ENCODE measurements at places on chromosomes 12 and 14.

DNA sequence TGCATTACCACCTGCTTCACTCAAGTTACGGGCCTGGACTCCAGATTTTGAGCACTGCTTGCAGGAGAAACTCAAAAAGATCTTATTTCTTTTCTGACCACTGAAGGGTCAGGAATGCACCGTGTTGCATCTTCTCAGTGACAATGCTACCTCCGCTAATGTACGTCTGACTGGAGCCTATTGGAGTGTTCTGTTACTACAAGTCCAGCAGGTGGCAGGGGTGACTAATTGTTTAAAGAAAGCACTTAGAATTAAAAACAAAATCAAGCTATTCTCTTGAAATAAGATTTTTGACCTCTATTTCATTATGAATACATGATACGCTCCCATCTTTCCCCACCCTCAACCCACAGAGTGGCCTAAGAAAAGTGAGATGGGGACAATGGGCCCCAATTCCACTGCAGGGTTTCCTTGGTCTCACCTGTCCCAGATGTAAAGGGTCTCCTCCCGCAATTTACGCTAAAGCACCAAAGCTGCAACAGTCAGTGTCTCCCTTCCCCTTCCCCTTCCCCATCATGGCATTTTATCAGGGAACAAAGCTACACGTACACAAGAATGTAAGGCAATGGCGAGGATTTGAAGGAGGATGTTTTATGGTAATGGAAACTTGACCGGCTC is 2.2 kb downstream of the TBPL2 start:
- peak; percentile 76 for DNase-seq

GRCh38 chr14:54399560-54399959 is 2.8 kb downstream of the CDKN3 start:
- DNase-seq, result no peak

GRCh38 chr14:32166029-32166428 is 35.8 kb upstream of the RNU6-7 start:
- no peak for DNase-seq

DNA sequence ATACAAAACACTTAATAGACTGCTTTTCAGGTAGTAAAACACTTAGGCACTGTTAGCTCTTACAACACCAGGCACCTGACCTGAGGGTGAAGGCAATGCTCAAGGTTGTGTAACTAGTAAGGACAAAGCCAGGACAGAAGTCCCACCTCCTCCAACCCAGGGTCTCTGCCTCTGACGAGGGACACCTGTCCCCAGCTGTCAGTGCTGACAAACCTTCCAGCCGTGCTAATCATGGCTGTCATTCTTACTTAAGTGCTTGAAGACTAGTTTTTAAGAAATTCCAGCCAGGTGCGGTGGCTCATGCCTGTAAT is 62.5 kb upstream of the MAX start:
- DNase-seq, result no peak

GRCh38 chr12:24909667-24910066 is 39.2 kb downstream of the BCAT1 start:
- DNase-seq, result peak; percentile 95

DNA sequence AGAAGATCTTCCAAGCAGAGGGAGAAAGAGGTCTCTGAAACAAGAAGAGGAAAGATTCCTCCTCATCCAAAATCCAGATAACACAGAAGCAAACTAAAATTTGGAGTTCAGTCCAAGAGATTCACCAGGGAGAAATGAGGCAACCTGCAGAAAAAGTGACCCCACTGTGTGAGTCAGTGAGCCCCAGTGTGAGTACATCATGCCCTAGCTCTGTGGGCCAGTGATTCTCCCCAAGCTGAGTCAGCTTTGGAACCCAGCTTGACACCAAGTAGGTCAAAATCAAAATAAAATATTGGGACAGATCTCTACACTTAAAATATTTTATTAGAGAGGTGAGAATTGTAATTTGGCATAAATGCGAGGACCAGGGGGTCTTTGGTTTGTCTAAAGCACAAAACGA is 17.2 kb downstream of the CLEC2B start:
- peak; percentile 27 for DNase-seq

- DNase-seq, result no peak
These were observed 76.5 kb upstream of the DHRS4 start for GRCh38 chr14:23877111-23877510.

DNA sequence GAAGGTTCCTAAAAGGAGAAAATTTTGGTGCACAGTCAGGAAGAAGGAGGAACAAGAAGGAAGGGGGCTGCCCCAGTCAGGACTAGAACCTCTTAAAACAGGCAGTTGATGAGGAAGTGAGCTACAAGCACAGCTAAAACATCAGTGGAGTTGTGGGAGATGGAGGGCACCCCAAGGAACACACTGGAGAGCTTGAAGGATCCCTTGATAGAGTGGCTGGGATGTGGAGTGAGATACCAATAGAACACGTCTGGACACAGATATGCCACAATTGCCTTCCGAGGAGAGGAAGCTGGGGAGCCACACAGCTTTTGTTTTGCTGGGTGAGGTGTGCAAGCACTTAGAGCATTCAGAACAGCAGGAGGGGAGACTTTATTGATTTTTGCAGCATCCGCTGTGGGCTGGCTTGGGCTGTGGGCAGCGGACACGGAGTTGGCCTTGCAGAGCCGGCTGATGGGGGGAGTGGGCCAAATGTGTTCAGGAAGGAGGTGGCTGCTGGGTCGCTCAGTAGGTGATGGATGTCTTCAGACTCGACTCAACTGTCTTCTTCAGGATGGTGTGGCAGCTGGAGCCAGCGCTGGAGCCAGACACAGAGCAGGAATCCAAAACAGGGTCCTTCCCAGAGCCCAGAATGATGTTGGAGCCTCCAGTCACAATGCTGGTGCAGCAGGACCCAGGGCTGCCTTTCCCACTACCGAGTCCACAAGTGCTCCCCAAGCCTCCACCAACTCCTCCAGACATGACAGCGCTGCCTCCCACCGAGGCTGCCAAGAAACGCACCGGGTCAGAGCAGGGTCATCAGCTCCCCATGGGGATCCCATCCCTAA is 4.7 kb upstream of the KRT79 start:
- no peak for DNase-seq

DNA sequence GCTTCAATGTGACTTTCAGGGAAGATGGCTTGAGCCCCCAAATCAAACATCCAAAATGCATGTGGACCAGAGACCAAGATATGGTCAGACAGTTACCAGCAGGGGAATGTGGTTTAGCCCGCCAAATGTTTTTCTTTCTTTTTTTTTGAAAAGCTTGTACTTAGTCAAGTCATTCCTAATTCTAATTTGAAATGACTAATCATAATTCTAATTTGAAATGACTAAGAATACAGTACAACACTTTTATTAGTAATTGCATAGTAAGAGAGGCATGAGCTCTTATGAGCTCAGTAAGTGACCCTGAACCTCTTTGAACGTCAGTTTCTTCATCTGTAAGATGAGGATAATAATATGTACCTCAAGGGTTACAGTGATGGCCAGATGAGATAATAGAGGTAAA is 72.4 kb downstream of the HECTD4 start:
- DNase-seq, result peak; percentile 16

DNA sequence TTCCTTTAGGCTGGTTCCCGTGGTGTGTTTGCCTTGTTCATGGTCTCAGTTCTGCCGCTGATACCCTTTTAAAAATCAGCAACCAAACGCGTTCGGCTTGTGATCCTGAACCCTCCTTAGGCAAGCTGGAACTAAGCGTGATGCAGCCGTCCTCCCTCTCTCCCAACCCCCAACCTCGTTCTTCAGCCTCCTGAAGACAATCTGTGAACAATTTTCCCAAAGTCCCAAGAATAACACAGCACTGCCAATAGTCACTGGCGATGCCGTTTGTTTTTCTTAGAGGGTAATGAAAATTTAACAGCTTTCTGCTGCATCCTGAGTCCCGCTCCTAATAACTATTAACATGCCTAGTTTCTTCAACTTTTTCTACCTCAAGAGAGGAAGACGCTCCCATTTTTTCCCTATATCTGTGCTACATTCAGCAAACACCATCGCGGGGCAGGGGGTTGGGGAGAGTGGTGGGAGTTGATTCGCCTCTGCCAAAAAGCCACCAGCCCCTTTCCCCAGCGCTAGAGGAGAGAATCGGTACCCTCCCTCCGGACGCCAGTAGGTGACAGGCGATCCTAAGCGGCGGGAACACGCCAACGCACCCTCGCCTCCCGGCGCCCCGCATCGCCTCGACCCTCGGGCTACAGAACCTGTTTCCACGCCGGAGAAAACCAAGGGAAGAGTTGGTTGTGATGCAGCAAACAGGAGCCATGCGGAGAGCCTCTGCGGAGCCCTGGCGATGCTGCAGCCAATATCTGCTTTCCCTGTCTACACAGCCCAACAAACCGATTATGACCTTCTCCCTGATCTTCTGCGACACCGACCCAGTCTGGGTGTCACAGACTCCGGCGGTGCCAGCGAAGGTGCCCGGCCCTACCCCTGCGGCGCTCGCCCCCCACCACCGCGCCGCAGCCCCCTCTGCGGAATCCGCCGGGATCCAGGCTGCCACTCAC is 752 bp downstream of the PRICKLE1 start:
- peak; percentile 56 for DNase-seq

GRCh38 chr12:30796891-30797371 is 42.2 kb upstream of the CAPRIN2 start:
- peak; percentile 35 for DNase-seq

DNA sequence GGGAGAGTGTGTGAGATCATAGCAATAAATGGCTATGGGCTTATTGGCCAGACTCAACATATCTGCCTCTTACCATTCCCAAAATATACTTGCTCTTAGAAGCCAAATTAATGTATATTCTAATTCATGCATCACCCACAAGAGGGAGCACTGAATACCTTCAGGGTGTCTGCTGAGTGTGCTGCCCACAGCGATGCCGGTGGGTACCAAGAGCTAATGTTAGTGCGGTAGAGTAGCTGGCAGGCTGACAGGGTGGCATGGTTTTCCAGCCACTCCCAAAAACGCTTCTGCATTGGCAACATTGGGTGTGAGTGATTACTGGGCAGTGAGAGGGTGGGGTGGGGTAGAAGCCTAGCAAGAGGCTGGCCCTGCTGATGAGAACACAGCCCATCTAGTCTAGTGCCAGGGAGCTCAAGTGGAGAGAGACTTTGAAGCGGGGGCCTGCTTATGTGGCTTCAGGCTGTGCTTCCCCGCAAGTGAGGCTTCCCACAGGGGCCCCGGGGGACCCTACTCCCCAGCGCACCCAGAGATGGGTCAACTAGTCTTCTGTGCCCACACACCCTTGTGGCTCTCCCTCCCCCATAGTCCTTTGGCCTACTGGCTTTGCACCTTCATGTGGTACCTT is 9.2 kb upstream of the PLEKHD1 start:
- peak; percentile 44 for DNase-seq

- no peak for DNase-seq
These were observed 3.4 kb upstream of the RNASE8 start for GRCh38 chr14:21054123-21054767.

DNA sequence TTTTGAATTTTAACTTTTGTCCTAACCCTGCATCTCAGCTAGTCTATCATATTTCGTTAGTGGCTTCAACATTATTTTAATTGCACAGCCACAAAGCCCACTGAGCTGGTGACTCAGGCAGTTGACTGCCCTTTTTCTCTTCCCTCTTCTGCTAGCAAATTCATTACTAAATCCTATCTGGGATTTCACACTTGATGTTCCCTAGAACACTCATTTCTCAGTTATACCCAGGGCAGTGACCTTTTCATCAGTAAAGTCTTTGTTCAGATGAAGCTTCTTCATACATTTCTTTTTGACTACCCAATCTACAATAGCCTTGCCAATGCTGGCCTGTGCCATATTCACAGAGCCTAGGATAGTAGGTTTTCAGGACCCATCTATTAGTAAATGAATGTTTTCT is 107.0 kb downstream of the ATXN7L3B start:
- no peak for DNase-seq

GRCh38 chr14:77804592-77804991 is 4.7 kb downstream of the ADCK1 start:
- peak; percentile 59 for DNase-seq

DNA sequence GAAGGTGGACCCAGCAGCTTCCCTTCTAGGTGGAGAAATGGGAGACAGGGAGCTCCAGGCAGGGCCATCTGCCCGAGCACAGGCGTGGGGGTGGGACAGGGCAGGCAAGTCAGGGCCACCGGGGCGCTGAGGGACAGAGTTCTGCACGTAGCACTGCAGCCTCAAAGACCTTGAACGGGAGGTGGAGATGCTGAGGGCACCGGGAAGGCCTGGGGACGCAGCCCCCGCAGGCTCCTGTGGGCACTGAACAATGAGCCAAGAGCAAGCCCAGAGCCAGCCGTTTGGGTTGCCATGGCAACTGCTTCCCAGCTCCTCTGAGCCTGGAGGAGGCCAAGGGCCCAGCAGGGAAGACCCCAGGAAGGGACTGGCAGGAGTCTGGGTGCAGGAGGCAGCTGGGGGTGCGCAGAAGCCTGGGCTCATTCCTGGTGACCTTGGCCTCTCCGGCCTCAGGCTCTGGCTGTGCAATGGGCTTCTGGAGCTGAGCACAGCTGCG is 3.4 kb downstream of the LBHD2 start:
- no peak for DNase-seq

DNA sequence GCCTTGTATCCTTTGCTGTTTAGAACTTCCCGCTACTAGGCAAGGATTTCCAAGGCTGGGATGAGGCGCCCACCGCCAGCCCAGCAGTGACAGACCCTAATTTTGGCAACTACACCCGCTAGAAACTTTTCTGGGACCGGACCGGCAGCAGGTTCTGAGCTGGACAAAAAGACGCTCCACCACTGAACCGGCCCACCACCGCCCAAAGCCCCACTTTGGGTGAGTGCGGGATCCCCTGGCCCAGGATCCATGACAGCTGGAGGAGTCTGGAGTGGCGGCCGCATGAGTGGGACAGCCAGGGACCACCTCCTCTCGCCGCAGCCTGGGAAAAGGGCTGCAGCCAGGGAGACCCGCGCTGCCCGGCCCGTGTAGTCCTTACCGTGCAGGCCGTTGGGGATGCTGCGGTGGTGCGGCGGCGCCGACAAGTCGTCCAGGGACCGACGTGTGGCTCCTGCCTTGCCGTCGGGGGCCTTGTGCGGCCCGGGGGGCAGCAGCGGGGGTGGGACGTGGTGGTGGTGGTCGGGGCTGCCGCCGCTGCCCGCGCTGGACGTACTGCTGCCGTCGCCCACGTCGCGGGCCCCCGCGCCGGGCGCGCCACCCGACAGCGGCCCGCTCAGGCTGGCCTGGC is 1.1 kb downstream of the CCDC85C start:
- no peak for DNase-seq

GRCh38 chr12:125683748-125684381 is 618.6 kb downstream of the AACS start:
- peak; percentile 1 for DNase-seq

GRCh38 chr12:69932676-69933552 is 107.9 kb downstream of the MYRFL start:
- DNase-seq, result no peak

GRCh38 chr12:31702047-31702446 is 26.8 kb downstream of the AMN1 start:
- peak; percentile 48 for DNase-seq

DNA sequence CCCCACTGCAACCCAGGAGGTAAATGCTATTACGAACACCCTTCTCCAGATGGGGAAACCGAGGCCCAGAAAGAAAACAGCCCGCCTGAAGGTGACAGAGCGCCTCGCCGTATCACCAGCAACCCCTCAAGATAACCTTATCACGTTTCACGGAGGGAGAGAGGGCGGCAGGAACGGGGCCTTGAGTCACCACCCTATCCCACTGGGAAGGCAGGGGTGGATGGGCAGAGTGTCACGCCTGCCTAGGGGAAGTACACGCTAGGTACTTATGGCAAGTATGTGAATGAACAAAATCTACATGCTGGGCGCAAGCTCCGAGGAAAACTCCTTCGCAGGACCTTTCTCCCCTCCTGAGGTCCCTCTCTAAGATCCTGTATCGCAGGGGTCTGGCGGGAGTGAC is 17.8 kb downstream of the NCOR2 start:
- DNase-seq, result no peak

GRCh38 chr12:70556179-70556869 is 80.9 kb downstream of the PTPRB start:
- DNase-seq, result peak; percentile 75

Measured in epithelial cell of esophagus (primary cell).